H4 (cell line): ENCODE measurements at places on chromosomes 1 and 21.

GRCh38 chr1:153565529-153566374 is at the start of gene S100A2:
S100A2 (minus strand) TSS chr1:153565844; CDS start chr1:153563877, 1,967 bp downstream.
- DNase-seq: peak; percentile 95

GRCh38 chr1:84995484-84996334 is 1.2 kb downstream of the MCOLN2 start:
- DNase-seq: no peak

DNA sequence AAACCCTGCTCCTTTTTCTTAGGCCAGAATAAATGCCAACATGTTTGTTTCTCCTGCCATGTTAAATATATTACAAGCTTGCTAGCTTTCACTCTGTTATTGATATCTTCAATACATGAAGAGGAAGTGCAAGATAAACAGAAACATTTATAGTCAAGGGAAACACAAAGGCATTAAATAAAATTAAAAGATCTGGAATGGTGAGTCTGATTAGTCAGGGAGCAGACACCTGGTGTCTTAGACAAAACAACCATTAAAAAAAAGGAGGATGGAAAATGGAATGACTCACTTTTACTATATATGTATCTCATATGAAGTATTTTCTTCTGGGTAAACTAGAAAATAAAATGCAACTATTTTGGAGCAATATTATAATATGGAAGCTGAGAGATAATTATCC is 123.3 kb downstream of the SMYD3 start:
- no peak for DNase-seq

- no peak for DNase-seq
Observed at GRCh38 chr1:15017120-15017519, 136.4 kb upstream of the TMEM51 start.

DNA sequence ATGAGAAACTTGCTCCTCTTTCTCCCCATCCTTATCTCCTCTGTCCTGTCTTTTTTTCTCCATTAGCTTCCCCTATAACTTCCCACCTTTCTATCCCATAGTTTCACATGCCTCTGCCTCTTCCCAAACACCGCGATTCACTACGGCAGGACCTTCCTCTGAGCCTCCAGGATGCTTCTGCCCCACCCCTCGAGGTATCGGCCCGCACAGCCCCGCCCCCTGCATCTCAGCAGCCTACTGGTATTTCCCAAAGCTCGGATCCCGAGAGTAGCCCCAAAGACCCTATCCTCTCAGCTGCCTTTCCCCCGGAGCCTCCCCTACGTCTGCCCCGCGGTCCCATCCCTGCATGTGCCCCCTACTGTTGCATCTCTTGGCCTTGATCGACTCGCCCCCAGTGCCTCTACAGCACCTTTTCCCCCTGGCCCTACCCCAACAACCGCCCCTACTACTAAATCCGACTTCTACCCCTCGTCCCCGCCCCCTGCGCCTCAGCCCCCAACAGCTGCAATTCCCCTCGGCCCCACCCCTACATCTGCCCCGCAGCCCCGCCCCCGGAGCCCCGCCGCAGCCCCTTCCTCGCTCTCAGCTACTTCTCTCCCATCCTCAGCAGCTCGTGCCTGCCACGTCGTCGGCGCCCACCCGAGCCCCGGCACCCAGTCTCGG is 512 bp downstream of the PIAS3 start:
- peak; percentile 36 for DNase-seq

DNA sequence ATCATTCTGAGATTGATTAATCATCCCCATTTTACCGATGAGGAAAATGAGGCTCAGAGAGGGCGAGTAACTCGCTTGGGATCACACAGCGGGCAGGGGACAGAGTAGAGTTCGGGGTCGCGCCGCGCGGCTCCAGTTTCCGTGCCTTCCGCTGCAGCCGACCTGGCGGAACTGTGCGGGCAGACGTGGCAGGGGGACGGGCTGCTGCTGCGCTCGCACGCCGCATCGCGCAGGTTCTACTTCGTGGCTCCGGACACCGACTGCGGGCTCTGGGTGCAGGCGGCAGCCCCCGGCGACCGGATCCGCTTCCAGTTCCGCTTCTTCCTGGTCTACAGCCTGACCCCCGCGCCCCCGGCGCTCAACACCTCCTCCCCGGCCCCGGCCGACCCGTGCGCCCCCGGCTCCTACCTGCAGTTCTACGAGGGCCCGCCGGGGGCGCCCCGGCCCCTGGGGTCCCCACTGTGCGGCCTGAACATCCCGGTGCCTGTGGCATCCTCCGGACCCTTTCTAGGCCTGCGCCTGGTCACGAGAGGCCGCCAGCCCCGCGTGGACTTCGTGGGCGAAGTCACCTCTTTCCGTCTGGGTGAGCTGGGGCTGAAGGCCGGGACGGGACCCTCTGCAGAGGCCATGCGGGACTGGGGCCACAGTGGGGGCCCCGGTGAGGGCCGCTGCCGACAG is 2.3 kb downstream of the LDLRAD2 start:
- no peak for DNase-seq

- DNase-seq: no peak
Observed at GRCh38 chr1:17194615-17195528, 10.1 kb upstream of the PADI1 start.

DNA sequence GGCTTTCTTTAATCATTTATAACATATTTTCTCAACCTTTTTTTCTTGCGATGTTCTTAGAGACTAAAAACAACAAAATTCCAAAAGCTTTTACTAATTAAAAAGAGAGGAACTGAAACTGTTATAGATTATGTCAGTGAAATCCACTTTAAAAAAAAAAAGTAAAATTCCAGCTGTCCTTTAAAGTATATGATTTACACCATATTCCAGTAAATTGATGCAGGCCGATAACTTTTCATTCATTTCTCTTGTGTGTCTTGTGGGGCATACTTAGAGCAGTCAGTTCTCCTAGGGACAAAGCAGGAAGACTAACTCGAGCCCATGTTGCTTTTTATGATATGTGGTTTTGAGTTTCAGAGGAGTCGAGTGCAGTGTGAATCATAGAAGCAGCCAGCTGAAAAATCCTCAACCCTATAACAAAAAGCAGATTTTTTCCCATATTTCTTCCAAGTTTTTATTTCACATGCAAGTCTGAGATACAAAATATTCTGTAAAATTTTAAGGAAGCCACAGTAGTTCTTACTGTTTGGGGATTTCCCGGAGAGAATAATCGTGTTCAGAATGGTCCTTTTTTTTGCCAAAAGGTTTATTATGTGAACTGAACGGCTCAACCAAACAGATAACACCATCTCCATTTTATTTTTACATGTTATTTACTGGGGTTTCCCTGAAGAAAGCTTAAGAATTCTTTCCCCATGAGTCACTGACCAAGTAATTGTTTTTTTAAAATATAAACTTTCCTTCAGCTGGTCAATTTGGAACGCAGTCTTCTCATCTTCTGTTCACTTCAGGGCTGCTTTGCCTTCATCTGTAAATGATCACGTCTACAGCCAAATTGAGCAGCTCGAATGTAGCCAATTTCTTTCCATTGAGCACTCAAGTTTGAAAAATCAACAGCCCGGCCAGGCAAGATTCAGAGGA is 77.0 kb upstream of the C1orf105 start:
- DNase-seq: peak; percentile 74

- no peak for DNase-seq
Observed at GRCh38 chr1:71695821-71696220, 586.5 kb downstream of the NEGR1 start.

DNA sequence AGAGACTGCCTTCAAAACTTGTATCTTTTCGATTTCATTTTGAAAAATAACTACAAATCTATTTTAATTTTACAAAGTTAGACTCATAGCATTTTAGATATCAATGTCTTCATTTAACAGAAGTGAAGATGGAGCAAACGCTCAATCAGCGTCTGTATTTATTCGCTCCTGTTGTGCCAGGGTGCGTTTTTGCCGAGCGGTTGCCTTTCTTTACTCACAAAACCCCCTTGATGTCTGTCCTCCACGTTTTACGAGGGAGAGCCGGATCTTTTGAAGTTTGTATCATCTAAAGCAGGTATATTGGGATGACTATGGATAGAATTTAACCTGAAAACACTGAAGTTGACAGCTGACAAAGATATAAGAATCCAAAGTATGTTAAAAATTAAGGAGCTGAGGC is 44.6 kb downstream of the MRPL39 start:
- DNase-seq: no peak

GRCh38 chr1:91572044-91572443 is 71.4 kb downstream of the CDC7 start:
- no peak for DNase-seq

DNA sequence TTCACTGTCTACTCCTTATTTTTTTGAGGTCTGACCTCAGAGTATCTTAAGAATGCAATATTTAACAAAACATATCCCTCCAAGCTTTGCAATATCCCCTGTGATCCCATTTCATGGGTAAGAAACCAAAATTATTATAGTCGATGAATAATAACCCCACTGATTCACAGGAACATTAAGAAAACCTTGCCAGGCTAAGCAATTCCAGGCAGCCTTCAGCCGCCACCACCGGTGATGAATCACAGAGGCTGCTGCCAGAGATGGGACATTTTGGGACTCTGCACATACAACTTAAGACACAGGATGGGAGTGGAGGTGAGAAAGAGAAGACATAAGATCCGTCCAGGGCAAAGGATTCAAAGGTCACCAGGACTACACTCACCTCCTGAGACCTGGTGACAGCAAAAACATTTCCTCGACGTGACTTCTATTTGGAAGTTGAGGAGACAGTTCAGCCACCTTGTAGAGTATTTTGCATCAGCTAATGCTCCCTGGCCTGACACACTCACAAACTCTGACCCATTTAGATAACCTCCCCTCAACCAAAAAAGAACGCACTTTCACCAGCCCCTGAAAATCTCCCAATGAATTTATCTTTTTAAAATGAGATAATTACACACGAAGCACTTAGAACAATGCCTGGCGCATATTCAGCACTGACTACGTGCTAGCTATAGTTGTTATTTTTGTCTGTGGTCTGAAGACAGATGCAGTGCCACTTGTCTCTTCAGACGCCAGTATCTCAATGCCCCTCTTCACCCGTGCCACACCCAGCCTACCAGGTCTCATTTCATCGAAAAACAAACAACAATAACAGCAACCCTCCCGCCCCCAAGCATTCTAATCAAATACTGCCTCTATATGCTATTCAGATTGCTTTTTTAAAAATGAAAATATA is 17.8 kb upstream of the OVAAL start:
- DNase-seq: no peak

GRCh38 chr1:114296413-114296812 is 142.7 kb upstream of the SYT6 start:
- DNase-seq: no peak

- no peak for DNase-seq
Observed at GRCh38 chr1:71738256-71738655, 544.1 kb downstream of the NEGR1 start.

- peak; percentile 61 for DNase-seq
Observed at GRCh38 chr1:15740924-15741850, 1.1 kb upstream of the TMEM82 start.

GRCh38 chr1:106699433-106699832 is 357.0 kb upstream of the PRMT6 start:
- DNase-seq: no peak

DNA sequence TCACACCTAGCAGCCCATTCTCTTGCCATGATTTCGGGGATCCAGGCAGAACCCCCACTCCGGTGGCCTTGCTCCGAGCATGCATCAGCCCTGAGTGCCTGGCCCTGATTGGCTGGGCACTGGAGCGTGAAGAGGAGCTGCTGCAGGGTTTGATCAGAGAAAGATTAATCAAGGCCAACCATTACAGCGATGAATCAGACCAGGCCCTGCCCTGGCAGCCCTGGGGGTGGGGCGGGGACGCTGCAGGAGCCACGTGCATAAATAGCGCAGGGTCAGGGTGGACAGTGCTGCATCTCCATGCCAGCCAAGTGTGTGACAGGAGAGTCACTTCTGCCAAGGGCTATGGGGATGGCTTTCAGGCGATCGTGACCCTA is 3.4 kb upstream of the FAM131C start:
- DNase-seq: peak; percentile 29

GRCh38 chr21:29481641-29482040 is 182.9 kb downstream of the BACH1 start:
- DNase-seq: no peak

DNA sequence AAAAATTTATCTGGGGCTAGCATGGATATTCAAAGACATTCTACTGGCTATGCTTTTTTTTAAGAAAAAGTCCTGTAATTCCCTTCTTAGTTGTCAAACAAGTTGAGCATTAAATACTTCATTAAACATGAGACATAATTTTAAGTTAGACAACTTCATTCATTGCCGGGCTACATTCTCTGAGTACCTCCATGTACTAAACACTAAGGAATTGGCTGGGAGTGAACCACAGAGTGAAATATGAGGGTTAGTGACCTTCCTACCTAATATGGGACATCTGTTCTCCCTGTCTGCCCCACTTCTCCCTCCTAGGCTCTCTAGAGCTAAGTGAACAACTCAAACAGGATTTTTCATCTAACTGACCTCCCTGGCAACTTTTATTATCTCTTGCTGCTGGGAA is 370.4 kb downstream of the VAV3 start:
- no peak for DNase-seq

DNA sequence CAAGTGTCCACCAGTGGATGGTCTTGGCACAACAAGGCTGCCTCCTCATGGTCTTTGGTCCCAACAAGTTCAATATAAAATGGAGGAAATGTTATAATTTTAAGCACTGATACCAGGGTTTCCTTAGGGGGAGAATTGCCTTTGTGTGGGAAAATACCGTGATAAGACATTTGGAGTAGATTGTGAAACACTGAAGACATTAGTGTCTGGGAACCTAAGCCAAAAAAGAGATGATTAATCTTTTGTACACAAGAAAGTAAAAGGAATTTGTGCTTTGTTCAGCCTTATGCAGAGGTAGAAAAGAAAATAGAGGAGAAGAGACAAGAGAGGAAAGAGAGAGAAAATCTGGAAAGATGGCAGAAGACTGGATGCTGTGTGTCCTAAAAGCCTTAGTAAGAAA is 36.1 kb downstream of the ST6GALNAC3 start:
- DNase-seq: no peak
